ENCODE measurements at places on chromosomes 11 and 22. TPM values are rescaled to one million over a fixed set of nuclear protein-coding genes. Genes with fewer than 3 reads are reported as not detected.

C11orf42 gene
- total RNA-seq, result not detected

DNA sequence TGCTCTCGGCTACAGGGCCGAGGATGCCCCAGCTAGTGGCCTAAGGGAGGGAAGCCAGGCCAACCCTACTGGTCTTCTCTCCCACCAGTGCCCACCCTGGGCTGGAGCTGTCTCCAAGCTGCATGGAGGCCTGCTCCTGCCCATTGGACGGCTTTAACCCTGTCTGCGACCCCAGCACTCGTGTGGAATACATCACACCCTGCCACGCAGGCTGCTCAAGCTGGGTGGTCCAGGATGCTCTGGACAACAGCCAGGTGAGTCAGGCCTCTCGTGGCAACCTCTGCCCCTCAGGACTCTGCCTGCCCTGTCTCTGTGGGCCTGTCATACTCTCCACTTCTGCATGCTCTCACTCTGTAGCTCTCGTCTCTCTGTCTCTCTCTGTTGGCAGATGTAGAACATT lies 44.1 kb upstream of the TPBGL start:
- DNase-seq, result no peak

DNA sequence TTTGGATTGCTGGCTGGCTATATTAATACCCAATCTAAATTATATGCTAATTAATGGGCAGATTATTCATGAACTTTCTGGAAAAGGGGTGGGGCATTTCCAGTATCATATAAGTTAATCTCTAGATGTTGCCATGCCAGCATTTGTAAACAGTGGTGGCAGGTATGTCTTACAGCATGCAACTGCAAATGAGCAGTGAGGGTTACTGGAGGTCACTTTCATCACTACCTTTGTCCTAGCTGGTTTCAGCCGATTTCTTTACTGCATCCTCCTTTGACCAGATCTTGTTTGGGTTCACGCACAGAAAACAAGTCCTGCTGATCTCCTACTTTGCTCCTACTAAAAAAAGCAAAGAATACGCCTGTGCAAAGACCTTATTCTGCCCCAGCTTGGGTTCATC lies 89.1 kb upstream of the USP47 start:
- DNase-seq, result no peak

- peak; percentile 45 for DNase-seq
Observed at GRCh38 chr11:46272816-46273427, 4.5 kb upstream of the CREB3L1 start.

RPL27A gene
- total RNA-seq, result 945 TPM
